Large intestine (tissue), 12 donors: ENCODE measurements at places on chromosomes 2 and 18.

DNA sequence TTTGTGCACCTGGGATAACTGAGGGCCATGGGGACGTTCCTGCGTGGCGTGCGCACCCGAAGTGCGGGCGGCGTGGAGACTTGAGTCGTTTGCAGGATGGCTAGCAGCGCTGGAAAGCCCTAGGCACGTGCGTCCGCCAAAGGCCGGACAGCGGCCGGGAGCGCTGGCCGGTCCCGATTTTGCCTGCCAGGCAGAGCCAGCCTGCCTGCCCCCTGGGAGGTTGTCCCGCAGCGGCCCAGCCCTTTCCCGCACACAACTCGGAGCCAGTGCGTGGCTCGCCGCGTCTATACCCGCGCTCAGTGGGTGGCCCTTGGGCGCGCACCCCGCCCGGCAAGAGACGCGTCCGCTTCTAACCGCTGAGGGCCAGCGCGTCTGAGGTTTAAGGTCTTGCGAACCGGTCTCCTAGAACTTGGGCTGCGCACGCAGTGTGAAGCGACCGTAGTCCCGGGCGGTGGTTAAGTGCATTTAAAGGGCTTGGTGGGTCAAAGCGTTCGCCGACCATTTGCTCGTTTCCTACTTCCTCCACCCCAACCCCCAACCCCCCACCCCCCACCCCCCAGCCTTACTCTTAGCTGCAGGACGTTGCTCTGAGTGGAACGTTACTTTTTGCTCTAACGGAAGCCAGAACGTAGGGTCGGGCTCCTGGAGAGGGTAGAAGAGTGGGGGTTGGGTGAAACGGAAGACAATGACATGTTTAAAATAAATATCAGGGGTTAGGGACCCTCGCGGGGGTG is 627 bp downstream of the CDCA7 start:
- peak; percentile 64 for DNase-seq

DNA sequence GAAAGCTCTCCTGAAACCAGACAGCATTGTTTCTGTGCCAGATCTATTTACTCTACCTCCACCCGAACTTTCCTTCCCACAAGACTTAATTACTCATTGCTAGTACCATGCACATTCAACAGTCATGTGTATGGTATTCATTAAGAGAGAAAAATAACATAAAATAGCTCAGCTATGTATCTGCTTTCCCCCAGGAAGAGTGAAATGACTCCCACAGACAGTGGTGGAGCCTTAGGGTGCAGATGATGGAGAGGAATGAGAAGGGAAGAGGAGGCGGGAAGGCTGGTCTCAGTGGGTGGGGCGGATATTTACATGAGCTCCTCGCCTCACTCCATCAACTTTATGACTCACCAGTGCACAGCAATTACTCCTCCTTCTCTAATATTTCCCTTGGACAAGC is 724.5 kb downstream of the EPHA4 start:
- no peak for DNase-seq

DNA sequence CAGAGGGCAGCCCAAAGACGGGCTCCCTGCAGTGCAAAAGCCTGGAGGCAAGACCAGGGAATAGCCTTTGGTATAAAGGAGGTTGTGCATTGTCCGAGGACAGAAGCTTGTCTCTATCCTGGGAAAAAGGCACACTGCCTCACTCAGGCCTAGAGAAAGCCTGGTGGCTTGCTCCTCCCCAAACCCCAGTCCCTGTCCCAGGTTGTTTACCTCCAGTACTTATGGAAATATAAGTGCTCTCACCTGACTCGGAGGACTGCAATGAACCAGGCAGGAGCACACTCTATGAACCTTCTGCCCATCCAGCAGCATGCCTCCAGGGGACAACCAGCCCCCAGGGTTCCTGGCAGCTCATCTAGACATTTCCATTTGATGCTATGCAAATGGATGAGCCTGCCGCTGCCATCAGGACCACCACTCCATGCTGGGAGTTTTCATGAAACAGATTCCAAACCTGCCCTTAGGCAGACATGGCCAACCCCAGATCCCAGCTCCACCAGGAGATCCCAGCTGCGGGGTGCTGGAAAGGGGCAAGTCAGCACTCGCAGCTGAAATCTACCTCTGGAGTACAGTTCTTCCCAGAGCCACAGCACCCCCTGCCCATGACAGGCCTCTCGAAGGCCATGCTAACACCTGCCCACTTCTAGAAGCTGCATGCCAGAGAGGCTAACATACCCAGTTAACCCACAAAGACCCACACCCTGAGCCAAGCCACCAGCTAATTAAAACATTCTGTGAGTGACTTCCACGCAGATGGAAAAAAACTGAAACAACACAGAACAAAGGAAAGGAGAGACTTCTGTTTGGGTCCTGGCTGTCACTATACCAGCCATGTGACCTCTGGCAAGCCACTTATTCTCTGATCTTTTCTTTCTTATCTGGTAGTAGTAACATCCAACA is 101.7 kb downstream of the TTC32 start:
- DNase-seq = no peak

DNA sequence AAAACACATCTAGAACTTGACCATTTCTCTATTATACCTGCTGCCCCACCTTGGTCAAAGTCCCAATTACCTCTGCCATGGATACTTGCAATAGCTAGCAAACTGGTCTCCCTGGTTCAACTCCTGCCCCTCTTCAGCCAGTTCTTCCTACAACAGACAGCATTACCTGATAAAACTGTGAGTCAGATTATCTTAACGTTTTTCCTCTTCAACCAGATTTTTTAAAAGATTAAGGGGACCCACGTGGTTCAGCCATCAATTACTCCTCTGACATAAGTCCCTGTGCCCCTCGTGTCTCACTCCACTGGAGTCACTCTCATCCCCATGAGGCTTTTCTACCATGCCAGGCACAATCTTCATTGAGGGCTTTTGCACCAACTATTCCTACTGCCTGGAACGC is 5.3 kb upstream of the ARHGAP15 start:
- DNase-seq = no peak

DNA sequence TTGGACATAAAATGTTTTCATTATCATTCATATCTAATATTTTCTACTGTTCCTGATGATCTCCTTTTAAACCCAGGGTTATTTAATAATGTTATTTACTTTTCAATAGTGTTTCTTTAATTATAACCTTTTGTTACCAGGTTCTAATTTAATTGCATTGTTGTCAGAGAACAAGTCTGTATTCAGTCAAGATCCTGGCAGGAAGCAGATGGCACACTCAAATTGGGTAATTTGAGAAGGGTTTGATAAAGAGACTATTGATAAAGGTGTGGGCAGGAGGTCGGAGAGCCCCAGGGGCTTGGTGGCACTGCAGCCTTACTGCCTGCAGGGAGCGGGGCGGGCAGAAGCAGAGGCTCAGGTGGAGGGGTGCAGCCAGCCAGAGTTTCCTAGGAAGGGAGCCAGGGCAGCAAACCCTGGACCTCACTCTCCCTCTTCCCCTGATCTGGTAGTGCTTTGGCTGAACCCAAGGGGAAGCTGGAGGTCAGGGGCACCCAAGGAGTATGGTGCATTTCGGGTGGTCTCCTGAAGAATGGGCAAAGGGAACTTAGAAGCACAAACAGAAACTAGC is 2.3 kb upstream of the KIF1A start:
- DNase-seq = no peak
